ENCODE measurements at places on chromosomes 11 and 22.

DNA sequence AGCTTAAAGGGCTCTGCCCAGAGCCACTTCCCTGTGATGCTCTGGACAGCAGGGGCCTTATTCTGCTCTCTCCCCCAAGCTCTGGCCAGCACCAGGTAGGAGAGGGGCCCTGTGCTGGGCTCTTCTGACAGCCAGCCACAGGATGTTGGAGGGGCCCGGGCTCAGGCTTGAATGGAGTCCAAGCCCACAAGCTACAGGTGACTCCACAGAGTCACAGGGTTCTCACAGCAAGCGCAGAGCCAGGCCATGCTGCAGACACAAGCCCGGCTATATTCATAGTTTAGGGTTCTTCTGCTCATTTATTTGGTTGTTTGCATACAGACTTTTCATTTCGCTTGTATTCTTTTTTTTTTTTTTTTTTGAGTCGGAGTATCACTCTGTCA, 1392.8 kb downstream of the BRD1 start:
- no peak for DNase-seq

GRCh38 chr11:280706-281485, 2.7 kb downstream of the NLRP6 start:
- DNase-seq, result no peak

GRCh38 chr22:46446799-46447198, 90.6 kb downstream of the CELSR1 start:
- DNase-seq, result no peak

DNA sequence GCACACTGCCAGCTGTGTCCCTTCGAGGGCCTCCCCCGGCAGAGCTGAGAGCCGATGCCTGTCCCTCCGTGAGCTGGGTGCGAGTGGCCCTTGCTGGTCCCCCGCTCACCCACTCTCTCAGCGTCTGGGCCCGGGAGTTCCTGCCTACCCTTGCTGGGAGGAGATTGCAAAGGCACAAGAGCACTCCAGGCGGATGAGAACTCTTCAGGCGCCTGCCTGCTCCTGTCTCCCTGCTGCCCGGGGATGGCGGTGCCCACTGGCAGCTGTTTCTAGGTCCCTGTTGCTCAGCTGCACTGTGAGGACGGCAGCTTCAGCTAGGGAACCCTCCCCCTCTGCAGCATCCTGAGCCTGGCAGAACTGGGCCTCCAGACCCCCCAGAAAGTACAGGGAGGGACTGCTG, 61.1 kb downstream of the FLRT1 start:
- no peak for DNase-seq

- DNase-seq, result no peak
These were observed 72.9 kb upstream of the RASSF10 start for GRCh38 chr11:12936200-12936599.

GRCh38 chr22:46244771-46245170, 5.3 kb downstream of the CDPF1 start:
- DNase-seq, result no peak

DNA sequence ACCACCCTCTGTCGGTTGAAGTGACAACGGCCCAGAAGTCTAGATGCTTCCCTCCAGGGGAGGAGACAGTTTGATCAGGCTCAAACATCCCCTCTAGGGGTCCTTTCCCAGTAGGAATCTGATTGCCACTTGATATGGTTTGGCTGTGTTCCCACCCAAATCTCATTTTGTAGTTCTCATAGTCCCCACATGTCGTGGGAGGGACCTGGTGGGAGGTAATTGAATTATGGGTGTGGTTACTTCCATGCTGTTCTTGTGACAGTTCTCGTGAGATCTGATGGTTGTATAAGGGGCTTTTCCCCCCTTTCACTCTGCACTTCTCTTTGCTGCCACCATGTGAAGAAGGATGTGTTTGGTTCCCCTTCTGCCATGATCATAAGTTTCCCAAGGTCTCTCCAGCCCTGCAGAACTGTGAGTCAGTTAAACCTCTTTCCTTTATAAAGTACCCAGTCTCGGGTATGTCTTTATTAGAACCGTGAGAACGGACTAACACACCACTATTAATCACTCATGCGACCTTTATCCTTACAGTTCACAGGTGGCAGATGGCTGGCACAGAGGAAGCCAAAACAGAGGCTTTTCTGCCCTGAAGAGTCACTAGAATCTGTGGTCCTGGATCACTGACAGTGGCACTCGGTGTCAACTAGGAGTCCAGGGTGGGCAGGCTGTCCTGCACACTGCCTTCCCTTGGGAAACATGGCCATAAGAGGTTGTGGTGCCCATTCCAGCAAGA, 21.6 kb downstream of the ASPHD2 start:
- DNase-seq, result no peak

GRCh38 chr22:36913427-36914389, at the start of gene CSF2RB:
Gene CSF2RB, plus strand, starts transcription at chr22:36913628. Its CDS starts 8,580 bp downstream, at chr22:36922208.
- no peak for DNase-seq

- no peak for DNase-seq
These were observed 37.3 kb downstream of the LARGE1 start for GRCh38 chr22:33882991-33883390.

DNA sequence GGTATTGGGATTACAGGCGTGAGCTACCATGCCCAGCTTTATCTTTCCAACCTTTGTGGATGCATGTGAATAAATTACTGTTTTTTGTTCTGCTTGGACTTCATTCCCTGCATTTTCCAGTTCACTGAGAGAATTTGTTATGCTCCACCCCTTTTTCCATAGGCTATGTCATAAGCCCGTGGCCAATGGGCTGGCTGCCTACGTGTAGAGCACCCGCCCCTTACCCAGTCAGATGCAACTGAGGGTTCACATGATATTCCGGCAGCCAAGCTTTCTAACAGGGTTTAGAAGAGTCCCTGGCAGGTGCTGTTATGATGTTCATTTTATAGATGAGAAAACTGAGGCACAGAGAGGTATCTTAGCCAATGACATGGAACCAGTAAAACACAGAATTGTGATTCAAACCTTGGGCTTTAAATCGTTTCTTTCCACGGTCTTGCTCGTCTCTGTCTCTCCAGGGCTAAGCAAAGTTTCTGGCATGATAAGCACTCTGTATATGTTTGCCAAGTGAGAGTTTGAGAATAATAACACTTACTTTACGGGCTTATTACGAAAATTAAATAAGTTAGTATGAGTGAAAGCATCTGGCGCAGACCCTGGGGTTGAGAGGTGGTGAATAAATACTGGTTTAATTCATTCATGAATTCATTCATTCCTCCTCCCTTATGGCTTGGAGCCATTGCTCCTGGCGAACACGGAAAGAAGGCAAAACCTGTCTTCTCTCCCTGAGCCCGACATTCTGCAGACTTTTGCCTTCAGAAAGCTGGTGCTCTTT, 42.4 kb upstream of the RASD2 start:
- DNase-seq, result no peak

GRCh38 chr11:4466871-4467442, 15.5 kb upstream of the OR52K1 start:
- DNase-seq, result no peak

GRCh38 chr11:13777341-13777985, 109.0 kb downstream of the FAR1 start:
- DNase-seq, result no peak

- DNase-seq, result no peak
These were observed 61.8 kb downstream of the UBASH3B start for GRCh38 chr11:122717264-122717867.

- no peak for DNase-seq
These were observed 19.4 kb downstream of the EHF start for GRCh38 chr11:34640050-34640923.

GRCh38 chr11:121671283-121672168, 218.8 kb upstream of the SORL1-AS1 start:
- no peak for DNase-seq

GRCh38 chr11:44112091-44112821, 16.8 kb downstream of the EXT2 start:
- DNase-seq, result peak; percentile 67

DNA sequence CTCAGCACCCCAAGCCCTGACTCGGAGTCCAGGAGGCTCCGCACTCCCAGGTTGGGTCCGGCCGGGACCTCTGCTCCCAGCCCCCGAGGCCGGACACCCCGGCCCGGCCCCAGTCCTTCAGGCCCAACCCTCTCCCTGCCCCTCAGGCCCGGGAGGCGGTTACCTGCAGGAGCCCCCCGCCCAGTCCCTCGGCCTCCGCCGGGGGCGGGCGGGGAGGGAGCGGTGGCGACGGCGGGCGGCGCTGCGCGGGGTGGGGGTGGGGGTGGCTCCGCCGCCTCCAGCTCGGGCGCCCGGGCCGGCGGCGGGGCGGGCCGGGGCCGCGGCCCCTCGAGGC, 310 bp downstream of the TCF20 start:
- no peak for DNase-seq

- no peak for DNase-seq
These were observed 11.2 kb upstream of the NAV2 start for GRCh38 chr11:19701421-19701820.

DNA sequence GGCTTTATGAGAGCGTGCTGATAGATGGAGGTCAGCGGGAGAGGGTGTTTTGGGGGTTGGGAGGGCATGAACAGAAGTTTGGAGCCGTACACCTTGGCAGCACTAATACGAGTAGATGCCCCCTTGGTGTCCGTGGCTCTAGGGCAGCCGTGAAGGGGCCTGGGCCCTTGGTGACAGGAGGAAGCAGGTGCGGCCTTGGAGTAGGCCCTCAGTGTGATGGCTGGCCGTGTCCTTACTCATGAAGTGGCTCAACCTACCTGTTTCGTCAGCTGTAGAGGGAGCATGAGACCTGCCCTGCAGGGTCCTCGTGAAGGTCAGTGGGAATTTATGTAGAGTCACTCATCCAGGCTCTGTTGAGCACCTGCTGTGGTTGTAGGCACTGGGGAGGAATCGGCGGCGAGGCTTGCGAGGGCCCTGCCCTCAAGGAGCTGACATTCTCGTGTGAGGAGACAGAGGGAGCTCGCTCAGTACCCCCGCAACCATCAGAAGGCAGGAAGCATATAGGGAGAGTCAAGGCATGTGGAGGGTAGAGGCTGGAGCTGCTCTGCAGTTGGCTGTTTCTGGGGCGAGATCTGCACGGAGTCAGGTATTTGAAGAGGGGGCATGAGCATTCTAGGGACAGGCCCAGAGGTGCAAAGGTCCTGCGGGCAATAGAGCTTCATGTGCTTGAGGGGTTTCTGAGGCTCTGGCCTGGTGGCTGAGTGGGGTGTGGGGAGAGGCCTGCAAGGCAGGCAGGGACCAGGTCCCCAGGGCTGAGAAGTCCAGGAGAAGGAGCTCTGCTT, 39.6 kb downstream of the TBC1D22A start:
- DNase-seq, result no peak

DNA sequence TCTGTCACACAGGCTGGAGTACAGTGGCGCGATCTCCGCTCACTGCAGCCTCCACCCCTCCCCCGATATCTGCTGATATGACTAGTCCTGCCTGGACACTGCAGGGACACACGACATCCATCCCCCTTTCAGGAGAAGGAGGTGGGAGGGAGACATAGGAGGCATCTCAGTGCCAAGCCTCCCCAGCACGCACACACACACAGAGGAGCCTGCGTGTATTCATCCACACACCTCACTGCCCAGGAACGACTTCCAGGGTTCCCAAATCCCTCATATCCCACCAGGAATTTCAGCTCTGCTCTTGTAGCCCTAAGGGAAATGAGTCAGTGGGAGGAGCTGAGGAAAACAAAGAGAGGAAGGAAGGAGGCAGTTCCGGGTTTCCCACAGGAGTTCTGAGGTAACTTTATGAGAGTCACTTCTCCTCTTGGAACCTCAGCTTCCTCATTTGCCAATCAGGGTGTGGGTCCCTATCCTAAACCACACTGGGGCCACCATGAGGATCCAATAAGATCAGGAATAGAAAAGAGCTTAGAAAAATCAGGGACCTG, 37.2 kb upstream of the ACER3 start:
- DNase-seq, result no peak

GRCh38 chr11:1896468-1896867, 4.8 kb upstream of the PRR33 start:
- DNase-seq, result no peak

DNA sequence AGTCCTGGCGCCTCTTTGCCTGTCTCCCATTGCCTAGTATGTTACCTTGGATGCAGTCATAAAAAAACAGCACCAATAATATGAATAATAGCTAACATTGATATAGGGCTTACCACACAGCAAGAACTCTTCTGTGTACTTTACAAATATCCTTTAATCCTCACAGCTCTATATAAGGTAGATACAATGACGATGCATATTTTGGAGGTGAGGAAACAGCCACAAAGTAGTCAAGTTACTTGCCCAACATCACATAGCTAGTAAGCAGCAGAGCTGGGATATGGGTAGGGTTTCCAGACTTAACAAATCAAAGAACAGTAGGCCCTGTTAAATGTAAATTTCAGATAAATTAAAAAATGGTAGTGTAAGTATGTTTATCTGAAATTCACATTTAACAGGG, 128.8 kb downstream of the ST3GAL4 start:
- DNase-seq, result no peak

DNA sequence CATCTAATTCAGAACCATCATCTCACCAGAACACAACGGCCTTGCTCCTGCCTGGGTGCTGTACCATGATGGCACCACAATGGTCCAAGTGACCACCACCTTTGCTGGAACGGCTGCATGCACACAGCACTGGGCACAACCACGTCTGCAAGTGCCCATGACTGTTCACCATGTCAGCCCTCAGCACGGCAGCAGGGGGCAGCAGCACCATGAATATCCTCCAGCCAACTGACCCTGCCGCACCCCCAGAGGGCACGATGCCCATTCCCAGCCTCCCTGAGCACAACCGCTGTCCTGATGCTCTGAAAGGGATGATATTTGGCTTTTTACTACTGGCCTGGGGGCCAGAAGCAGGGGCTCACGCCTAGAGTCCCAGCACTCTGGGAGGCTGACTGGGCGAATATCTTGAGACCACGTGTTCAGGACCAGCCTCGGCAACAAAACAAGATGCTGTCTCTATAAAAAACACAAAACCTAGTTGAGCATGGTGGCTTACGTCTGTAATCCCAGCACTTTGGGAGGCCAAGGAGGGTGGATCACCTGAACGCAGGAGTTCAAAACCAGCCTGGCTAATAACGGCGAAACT, 25.7 kb downstream of the DRD4 start:
- peak; percentile 53 for DNase-seq
